Natural killer cell treated with Interleukin-12 subunit alpha and Interleukin-12 subunit beta and Interleukin-15 and Interleukin-18, amount 100 ng/mL, for 72 hours (primary cell): ENCODE measurements at places on chromosomes 7 and 10. TPM values are rescaled to one million over a fixed set of nuclear protein-coding genes. Genes with fewer than 3 reads are reported as not detected.

Gene INMT
- 0.33 TPM for total RNA-seq

Gene BLVRA
- 62.0 TPM for total RNA-seq

Gene PON3
- not detected for total RNA-seq

Gene TMEM213
- not detected for total RNA-seq

Gene PCGF6
- 19.0 TPM for total RNA-seq

Gene FEZF1
- total RNA-seq, result not detected

Gene RNF32
- total RNA-seq, result not detected

Gene SFTPA2
- not detected for total RNA-seq

Gene NEUROD6
- not detected for total RNA-seq

Gene NKX2-3
- not detected for total RNA-seq

Gene CHAT
- not detected for total RNA-seq

- DNase-seq, result no peak
- H3K27me3 ChIP-seq, result no peaks in the 10 kb centered on the region
- peak overlapping the region; percentile 76 for H3K4me3 ChIP-seq
- peaks cover 78% of the 10 kb centered on the region for H3K4me1 ChIP-seq
- H3K27ac ChIP-seq, result peak overlapping the region; percentile 99
These were observed 9.1 kb downstream of the KLF6 start for GRCh38 chr10:3775696-3776551.

GRCh38 chr7:54349229-54349628 is 192.9 kb upstream of the VSTM2A start:
- H3K4me1 ChIP-seq, result no peaks in the 10 kb centered on the region
- DNase-seq, result no peak
- peaks cover 12% of the 10 kb centered on the region for H3K36me3 ChIP-seq
- no peak overlapping the region for H3K27ac ChIP-seq
- no peak overlapping the region for H3K4me3 ChIP-seq

GRCh38 chr10:61830072-61830845 is 71.2 kb upstream of the ARID5B start:
- no peak overlapping the region for H3K27ac ChIP-seq
- H3K27me3 ChIP-seq, result no peaks in the 10 kb centered on the region
- H3K4me1 ChIP-seq, result peaks cover 3% of the 10 kb centered on the region
- no peaks in the 10 kb centered on the region for H3K36me3 ChIP-seq

- no peak overlapping the region for H3K4me3 ChIP-seq
- DNase-seq, result no peak
- H3K36me3 ChIP-seq, result no peaks in the 10 kb centered on the region
- peaks cover 30% of the 10 kb centered on the region for H3K4me1 ChIP-seq
These were observed 26.7 kb upstream of the DNAJB6 start for GRCh38 chr7:157309988-157310668.

- H3K4me1 ChIP-seq, result peaks cover 52% of the 10 kb centered on the region
- H3K36me3 ChIP-seq, result peaks cover 36% of the 10 kb centered on the region
- H3K27me3 ChIP-seq, result no peaks in the 10 kb centered on the region
- H3K4me3 ChIP-seq, result no peak overlapping the region
- peak overlapping the region; percentile 57 for H3K27ac ChIP-seq
These were observed 94.1 kb downstream of the AOAH start for GRCh38 chr7:36630112-36630650.

DNA sequence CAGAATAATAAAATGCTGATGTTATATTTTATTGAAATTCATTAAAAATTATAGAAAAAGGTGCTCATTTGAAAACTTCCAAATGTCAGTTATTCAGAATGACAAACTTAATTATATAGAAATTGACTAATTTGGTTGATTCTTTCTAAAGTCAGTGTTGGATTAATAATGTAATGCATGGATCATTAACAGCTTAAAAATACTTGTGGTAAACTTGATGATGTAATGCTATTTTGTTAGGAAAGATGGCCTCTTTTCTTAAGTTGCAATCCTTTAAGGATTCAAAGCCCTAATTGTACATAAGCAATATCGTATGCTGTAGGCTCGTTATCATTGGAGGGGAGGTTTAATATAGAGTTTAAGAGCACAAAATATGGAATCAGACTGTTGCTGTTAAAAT is 141.2 kb downstream of the ZEB1 start:
- H3K4me1 ChIP-seq, result no peaks in the 10 kb centered on the region
- peaks cover 32% of the 10 kb centered on the region for H3K36me3 ChIP-seq
- H3K27ac ChIP-seq, result no peak overlapping the region
- H3K4me3 ChIP-seq, result no peak overlapping the region

GRCh38 chr7:133300088-133300487 is 47.2 kb downstream of the EXOC4 start:
- DNase-seq, result no peak
- no peaks in the 10 kb centered on the region for H3K36me3 ChIP-seq
- no peak overlapping the region for H3K27ac ChIP-seq
- peaks cover 12% of the 10 kb centered on the region for H3K4me1 ChIP-seq

DNA sequence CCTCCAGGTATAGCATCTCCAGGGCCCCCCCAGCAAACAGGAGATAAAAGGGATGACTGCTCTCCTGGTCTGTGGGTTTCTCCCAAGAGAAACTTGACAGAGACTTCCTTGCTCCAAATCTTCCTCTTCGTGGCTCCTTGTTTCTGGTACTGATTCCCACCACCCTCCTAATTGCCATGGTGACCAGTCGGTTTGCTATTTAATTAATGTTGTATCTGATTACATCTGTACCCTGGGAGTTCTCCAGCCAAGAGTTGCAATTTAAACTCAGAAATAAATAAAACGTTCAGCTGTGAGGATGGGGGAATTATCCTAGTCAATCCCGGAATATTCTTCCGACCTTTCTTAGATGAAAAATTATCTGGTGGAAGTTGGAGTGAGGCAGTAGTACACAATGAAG is 264.7 kb downstream of the PAXIP1 start:
- no peaks in the 10 kb centered on the region for H3K36me3 ChIP-seq
- H3K4me3 ChIP-seq, result no peak overlapping the region
- no peaks in the 10 kb centered on the region for H3K4me1 ChIP-seq
- no peaks in the 10 kb centered on the region for H3K27me3 ChIP-seq
- H3K27ac ChIP-seq, result no peak overlapping the region
- DNase-seq, result no peak

GRCh38 chr10:67603701-67604100 is 92.3 kb downstream of the CTNNA3 start:
- H3K27ac ChIP-seq, result no peak overlapping the region
- no peaks in the 10 kb centered on the region for H3K4me1 ChIP-seq
- no peak overlapping the region for H3K4me3 ChIP-seq
- H3K27me3 ChIP-seq, result no peaks in the 10 kb centered on the region
- no peak for DNase-seq
- no peaks in the 10 kb centered on the region for H3K36me3 ChIP-seq

DNA sequence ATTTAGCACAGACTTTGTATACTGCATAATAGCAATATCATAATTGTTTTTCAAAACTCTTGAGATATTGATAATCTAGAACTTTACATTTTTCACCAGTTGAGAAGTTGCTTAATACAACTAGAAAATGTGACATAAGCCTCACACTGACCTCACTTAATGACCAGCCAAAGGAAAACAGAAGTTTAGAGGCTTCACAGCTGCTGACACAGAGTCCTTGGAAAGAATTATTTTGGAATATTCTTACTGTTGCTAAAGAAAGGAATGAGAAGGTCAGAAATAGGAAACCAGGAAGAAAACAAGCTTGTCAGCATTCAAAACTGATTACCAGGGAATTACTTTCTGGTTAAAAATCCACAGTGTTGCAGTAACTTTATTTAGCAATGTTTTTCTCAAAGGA is 35.5 kb upstream of the WASL start:
- peaks cover 20% of the 10 kb centered on the region for H3K27me3 ChIP-seq
- DNase-seq, result no peak
- H3K27ac ChIP-seq, result no peak overlapping the region
- H3K4me3 ChIP-seq, result no peak overlapping the region
- no peaks in the 10 kb centered on the region for H3K4me1 ChIP-seq

- H3K27me3 ChIP-seq, result peaks cover 23% of the 10 kb centered on the region
- no peak overlapping the region for H3K27ac ChIP-seq
- no peak overlapping the region for H3K4me3 ChIP-seq
- DNase-seq, result no peak
- peaks cover 28% of the 10 kb centered on the region for H3K4me1 ChIP-seq
- H3K36me3 ChIP-seq, result no peaks in the 10 kb centered on the region
These were observed 53.0 kb downstream of the TCF7L2 start for GRCh38 chr10:113003052-113003451.

DNA sequence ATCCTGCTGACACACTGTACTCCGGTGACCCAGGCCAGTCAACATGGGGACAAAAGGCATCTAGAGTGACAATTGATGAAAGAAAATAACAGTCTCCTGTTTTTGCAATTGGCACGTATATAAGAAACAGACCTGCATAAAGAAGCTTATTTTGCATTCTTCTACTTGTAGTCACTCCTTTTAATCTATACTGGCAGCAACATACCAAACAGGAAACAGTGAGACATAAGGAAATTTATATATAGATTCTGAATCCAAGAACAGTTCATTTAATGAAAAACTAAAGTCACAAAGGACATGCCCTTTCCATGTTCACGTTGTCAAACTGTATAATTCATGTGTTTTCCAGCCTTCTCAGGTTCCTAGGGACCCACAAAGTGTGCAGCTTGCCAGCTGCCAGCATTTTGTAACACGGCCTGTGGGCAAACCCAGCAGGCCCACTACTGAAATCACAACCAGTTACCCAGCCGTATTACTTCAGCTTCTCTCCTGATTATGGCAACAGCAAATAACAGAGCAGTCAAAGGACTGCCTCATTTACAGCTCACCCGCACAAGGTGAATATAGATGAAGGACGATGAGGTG is 72.3 kb downstream of the AMPH start:
- H3K27ac ChIP-seq, result no peak overlapping the region
- H3K4me1 ChIP-seq, result peaks cover 5% of the 10 kb centered on the region
- no peaks in the 10 kb centered on the region for H3K36me3 ChIP-seq
- DNase-seq, result no peak

- no peak overlapping the region for H3K4me3 ChIP-seq
- H3K27me3 ChIP-seq, result peaks cover 45% of the 10 kb centered on the region
- H3K36me3 ChIP-seq, result peaks cover 5% of the 10 kb centered on the region
- no peaks in the 10 kb centered on the region for H3K4me1 ChIP-seq
- no peak for DNase-seq
These were observed 44.0 kb upstream of the HPSE2 start for GRCh38 chr10:99279626-99280111.

- H3K36me3 ChIP-seq, result no peaks in the 10 kb centered on the region
- DNase-seq, result no peak
- H3K27me3 ChIP-seq, result no peaks in the 10 kb centered on the region
- no peak overlapping the region for H3K27ac ChIP-seq
- no peaks in the 10 kb centered on the region for H3K4me1 ChIP-seq
These were observed 22.6 kb downstream of the PODXL start for GRCh38 chr7:131533566-131534561.

DNA sequence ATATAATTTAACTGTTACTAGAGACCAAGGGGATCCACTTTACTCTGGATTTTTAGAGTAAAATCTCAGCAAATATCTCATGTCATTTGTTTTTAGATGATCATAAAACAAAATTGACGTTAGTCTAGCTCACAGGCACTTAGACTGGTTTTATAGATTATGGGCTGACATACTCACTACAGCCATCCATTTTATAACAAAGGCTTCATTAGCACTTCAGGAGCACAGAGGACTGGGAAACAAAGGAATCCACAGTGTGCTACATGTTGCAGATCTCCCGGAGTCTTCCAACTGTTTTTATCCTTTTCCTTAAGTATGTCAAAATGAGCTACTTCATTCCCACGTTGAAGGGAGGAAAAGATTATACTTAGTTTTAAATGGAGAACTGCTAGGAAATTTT is 15.9 kb upstream of the SCRN1 start:
- H3K27me3 ChIP-seq, result no peaks in the 10 kb centered on the region
- H3K36me3 ChIP-seq, result no peaks in the 10 kb centered on the region
- no peak overlapping the region for H3K27ac ChIP-seq

- DNase-seq, result no peak
- no peaks in the 10 kb centered on the region for H3K36me3 ChIP-seq
- no peak overlapping the region for H3K4me3 ChIP-seq
- no peak overlapping the region for H3K27ac ChIP-seq
These were observed 10.0 kb downstream of the SFTPD start for GRCh38 chr10:79938728-79939406.

GRCh38 chr7:87398446-87398845 is 53.0 kb downstream of the CROT start:
- no peak overlapping the region for H3K27ac ChIP-seq
- H3K4me3 ChIP-seq, result no peak overlapping the region
- no peaks in the 10 kb centered on the region for H3K36me3 ChIP-seq
- H3K4me1 ChIP-seq, result no peaks in the 10 kb centered on the region
- H3K27me3 ChIP-seq, result no peaks in the 10 kb centered on the region

- no peaks in the 10 kb centered on the region for H3K36me3 ChIP-seq
- H3K27ac ChIP-seq, result no peak overlapping the region
- no peak overlapping the region for H3K4me3 ChIP-seq
- peaks cover 53% of the 10 kb centered on the region for H3K4me1 ChIP-seq
- peaks cover 26% of the 10 kb centered on the region for H3K27me3 ChIP-seq
These were observed 15.1 kb upstream of the SVIL start for GRCh38 chr10:29649561-29650551.

DNA sequence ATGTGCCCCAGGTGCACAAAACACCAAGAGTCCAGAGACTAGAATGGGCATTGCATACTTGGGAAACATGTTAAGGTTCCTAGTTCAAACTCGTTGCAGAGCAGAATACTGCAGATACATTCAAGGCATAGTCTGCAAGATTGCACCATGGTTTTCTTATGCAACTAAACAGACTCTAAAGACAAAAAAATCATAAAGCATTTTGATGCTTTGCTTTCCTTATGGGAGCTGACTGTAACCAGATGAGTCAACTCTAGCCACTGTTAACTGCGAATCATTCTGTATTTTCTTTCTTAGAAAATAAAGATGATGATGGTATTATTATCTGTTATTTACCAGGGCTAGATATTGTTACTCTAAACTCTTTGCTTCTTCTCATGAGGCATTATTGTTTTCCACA is 19.7 kb downstream of the TRUB1 start:
- no peak overlapping the region for H3K4me3 ChIP-seq
- H3K36me3 ChIP-seq, result peaks cover 7% of the 10 kb centered on the region
- H3K4me1 ChIP-seq, result peaks cover 23% of the 10 kb centered on the region
- H3K27ac ChIP-seq, result no peak overlapping the region
- H3K27me3 ChIP-seq, result no peaks in the 10 kb centered on the region

GRCh38 chr7:2037808-2038522 is 194.8 kb downstream of the MAD1L1 start:
- DNase-seq, result peak; percentile 50
- peaks cover 48% of the 10 kb centered on the region for H3K27me3 ChIP-seq
- peak overlapping the region; percentile 83 for H3K4me3 ChIP-seq
- H3K36me3 ChIP-seq, result no peaks in the 10 kb centered on the region
- peaks cover 43% of the 10 kb centered on the region for H3K4me1 ChIP-seq

- peaks cover 8% of the 10 kb centered on the region for H3K4me1 ChIP-seq
- peaks cover 6% of the 10 kb centered on the region for H3K27me3 ChIP-seq
- no peak overlapping the region for H3K4me3 ChIP-seq
These were observed 148.2 kb upstream of the WNT16 start for GRCh38 chr7:121180436-121181063.

DNA sequence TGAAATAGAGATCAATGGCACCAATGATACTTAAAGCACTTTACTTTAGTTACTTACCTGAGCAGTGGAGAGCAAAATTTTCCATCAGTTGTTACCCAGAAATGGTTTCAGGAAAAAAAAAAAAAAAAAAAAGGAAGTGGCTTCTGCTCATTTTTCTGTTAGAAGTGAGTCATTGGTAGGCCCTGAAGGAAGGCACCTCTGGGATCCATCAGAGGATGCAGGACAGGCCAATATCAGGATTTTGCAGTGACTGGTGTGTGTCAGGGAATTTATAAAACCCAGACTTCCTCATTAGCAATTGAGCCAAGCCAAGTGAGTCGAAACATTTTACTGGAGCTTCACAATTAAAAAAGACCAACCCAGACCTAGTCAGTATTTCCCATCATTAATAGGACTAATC is 2.3 kb upstream of the SMIM30 start:
- peak overlapping the region; percentile 92 for H3K4me3 ChIP-seq
- H3K4me1 ChIP-seq, result peaks cover 12% of the 10 kb centered on the region
- peak overlapping the region; percentile 4 for H3K27ac ChIP-seq
- no peak for DNase-seq
- no peaks in the 10 kb centered on the region for H3K27me3 ChIP-seq

GRCh38 chr7:130794619-130794922 is 60.6 kb upstream of the KLF14 start:
- H3K4me1 ChIP-seq, result no peaks in the 10 kb centered on the region
- DNase-seq, result no peak
- H3K27ac ChIP-seq, result no peak overlapping the region
- H3K36me3 ChIP-seq, result no peaks in the 10 kb centered on the region
